ENCODE measurements at places on chromosomes 5 and 9.

DNA sequence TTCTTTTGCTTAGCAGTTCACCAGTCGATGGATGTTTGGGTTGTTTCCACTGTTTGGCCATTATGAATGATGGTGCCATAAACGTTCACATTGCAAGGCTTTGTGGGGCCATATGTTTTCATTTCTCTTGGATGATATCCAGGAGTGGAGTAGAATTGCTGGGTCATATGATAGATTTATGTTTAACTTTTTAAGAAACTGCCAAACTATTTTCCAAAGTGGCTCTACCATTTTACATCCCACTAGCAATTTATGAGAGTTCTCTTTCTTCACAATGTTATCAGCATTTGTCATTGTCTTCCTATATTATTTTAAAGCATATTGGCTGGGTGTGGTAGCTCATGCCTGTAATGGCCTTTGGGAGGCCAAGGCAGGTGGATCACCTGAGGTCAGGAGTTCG is 5.2 kb downstream of the GPR107 start:
- DNase-seq: no peak

GRCh38 chr5:167381457-167381856 is 910.0 kb upstream of the WWC1 start:
- no peak for DNase-seq

DNA sequence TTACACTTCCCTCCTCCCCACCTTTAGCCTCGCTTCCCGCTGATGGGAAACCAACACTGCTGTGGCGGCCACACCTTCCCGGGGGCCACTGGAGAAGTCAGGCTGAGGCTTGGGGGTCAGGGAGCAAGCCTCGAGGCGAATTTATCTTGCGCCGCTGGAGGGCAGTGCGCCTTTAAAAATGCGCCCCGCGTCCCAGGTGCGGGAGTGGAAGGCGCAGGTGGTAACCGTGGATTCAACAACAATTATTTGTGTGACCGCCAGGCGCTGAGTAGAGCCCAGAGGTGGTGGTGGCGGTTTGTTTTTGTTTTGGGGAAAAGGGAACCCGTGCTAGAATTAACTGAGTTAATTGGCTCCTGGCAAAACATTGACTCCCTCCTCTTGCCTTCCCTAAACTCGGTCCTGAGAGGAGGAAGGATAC is 1.1 kb downstream of the CFAP77 start:
- DNase-seq: peak; percentile 86

DNA sequence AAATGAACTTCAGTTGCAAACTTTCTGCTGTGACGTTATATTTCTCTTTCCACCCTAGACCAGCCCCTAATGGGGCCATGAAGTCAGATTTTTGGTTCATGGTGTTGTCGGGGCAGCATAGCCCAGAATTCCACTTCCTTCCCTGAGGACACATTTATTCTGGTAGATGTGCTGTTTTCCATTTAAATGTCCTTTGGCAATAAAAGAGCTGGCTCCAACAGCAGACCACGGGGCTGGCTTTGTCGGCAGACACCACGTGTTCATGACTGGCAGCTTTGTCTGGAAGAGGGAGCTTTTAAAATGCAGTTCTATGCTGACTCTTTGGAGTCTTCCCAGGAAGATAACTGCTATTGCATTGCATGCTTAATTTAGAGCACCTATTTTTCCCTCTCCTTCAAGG is 17.6 kb upstream of the LCP2 start:
- no peak for DNase-seq

DNA sequence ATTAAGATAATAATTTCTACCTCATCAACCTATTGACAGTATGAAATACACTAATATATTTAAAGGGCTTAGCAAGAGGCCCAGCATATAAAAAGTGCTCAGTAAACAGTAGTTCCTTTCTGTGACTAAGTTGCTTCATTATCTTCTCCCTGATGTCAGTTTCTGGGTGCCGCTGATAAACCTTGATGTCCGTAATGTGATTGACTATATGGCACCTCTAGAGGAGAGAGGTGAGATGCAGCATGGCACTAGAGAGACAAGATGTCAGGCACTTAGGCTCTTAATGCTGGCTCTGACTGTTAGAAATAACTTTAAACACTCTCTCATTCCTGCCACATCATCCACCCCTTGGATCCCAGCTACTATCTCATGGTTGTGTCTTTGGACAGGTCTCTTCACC is 455.9 kb upstream of the KLF4 start:
- DNase-seq: no peak

- no peak for DNase-seq
Measured at GRCh38 chr9:123914517-123915196, 15.3 kb downstream of the DENND1A start.

GRCh38 chr9:98906273-98907040 is 37.2 kb upstream of the COL15A1 start:
- DNase-seq: no peak

DNA sequence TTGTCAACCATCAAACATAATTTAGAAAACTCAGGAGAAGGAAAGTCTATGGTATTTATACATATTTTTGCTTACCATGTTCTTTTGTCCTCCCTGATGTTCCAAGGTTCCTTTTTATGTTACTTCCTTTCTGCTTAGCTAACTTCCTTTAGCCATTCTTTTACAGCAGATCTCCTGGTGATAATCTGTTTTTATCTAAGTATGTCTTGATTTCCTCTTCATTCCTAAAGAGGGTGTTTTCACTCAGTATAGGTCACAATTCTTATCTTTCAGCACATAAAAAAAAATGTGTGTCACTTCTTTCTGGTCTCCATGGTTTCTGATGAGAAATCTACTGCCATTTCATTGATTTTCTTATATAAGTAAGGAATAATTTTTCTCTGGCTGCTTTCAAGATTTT is 384.4 kb upstream of the PDE4D start:
- DNase-seq: no peak

DNA sequence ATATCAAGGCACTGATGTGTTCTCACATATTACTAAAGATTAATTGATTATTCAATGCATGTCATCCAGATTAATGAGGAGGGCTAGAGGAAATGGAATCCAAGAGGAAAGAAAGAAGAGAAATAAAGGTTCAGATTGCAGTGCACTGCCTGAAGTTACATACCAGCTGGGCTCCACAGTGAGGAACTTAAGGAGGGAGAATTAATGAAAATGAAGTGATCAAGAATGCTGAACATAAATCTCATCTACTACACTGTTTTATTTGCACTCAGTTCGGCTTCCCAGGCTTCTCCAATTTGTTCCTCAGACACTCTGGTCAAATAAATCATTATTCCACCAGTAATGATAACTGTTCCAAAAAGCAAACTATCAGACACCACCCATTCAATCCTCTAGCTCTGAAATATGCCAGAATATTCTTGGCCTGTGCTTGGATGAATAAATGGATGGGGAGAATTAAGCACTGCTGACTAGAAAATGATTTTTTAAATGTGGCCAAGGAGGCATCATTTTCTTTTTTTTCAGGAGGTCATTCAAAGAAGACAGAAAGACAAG is 88.6 kb upstream of the FBN2 start:
- no peak for DNase-seq

GRCh38 chr9:119652931-119653330 is 283.7 kb upstream of the BRINP1 start:
- DNase-seq: no peak

- no peak for DNase-seq
Measured at GRCh38 chr5:134143944-134144941, 29.8 kb downstream of the TCF7 start.

- no peak for DNase-seq
Measured at GRCh38 chr9:15711931-15712330, 159.1 kb downstream of the CCDC171 start.

All from NCI-H2107 (cell line).